T-cell (primary cell): ENCODE measurements at places on chromosomes 2 and 18.
A peak's percentile ranks its signal among the peaks of the same experiment; 100 is the strongest.

GRCh38 chr2:39290433-39290832, 46.7 kb upstream of the CDKL4 start:
- DNase-seq = no peak
- H3K36me3 ChIP-seq = no peaks in the 10 kb centered on the region
- no peak overlapping the region for H3K27ac ChIP-seq

- H3K27ac ChIP-seq = no peak overlapping the region
- H3K27me3 ChIP-seq = no peaks in the 10 kb centered on the region
- no peak for DNase-seq
Measured at GRCh38 chr2:185644828-185645227, 93.8 kb upstream of the FSIP2 start.

- DNase-seq = peak; percentile 16
- H3K27me3 ChIP-seq = no peaks in the 10 kb centered on the region
- peaks cover 13% of the 10 kb centered on the region for H3K4me1 ChIP-seq
- peak overlapping the region; percentile 69 for H3K4me3 ChIP-seq
- peak overlapping the region; percentile 54 for H3K27ac ChIP-seq
Measured at GRCh38 chr2:118089139-118089800, 999 bp downstream of the INSIG2 start.

DNA sequence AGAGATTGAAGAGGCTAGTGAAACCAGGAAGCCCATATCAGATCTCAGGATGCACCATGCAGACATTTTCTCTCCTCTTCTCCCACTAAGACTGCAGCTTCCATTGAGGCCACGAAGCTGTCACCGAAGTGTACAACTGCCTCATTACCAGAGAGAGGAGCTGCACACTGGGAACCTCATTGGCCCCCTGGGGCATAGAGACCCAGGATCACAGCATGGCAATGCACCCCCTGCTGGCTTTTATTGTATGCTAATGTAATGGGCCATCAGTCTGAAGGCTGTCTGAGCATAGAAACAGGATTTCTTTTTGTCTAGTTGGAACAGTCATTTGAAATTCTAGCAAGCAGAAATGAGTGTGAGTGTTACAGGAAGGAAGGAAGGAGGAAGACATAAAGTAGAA, 861.6 kb upstream of the CELF4 start:
- H3K4me1 ChIP-seq = no peaks in the 10 kb centered on the region
- H3K27me3 ChIP-seq = no peaks in the 10 kb centered on the region
- no peak for DNase-seq
- no peak overlapping the region for H3K4me3 ChIP-seq

DNA sequence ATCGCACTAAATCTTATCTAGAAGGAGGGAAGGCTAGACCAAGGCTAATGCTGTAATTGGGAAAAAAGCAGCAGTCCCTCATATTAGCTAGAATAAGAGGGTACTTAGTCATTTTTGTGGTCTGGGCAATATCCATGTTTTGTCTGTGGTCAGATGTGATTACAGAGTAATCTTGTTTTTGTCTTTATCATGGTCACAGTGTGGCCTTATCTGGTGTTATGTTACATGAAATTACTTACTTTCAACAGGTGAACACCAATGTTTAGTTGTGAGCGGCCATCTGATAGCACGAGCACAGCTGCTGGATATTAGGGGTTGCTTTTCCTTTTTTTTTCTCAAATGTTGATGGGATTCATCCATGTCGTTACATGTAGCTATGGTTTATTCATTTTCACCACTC, 23.7 kb upstream of the PLEKHM3 start:
- H3K27ac ChIP-seq = no peak overlapping the region
- no peak overlapping the region for H3K4me3 ChIP-seq
- H3K27me3 ChIP-seq = no peaks in the 10 kb centered on the region

DNA sequence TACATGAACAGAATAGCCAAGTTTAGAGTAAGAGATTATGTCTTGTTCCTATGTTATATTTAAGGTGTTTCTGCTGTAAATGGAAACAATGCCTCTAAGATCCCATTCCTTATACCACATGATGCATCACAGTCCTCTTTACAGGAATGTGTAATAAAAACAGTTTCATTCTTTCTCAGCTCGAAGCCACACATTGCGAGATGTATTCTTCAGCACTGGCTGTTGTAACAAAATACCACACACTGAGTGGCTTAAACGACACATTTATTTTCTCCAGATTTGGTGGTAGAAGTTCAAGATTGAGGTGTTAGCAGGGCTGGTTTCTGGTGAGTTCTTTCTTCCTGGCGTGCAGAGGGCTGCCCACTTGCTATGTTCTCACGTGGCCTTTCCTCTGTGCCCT, 246.2 kb downstream of the SOCS6 start:
- no peaks in the 10 kb centered on the region for H3K36me3 ChIP-seq
- H3K4me1 ChIP-seq = no peaks in the 10 kb centered on the region
- H3K27ac ChIP-seq = no peak overlapping the region
- H3K27me3 ChIP-seq = no peaks in the 10 kb centered on the region
- no peak overlapping the region for H3K4me3 ChIP-seq
- DNase-seq = no peak

DNA sequence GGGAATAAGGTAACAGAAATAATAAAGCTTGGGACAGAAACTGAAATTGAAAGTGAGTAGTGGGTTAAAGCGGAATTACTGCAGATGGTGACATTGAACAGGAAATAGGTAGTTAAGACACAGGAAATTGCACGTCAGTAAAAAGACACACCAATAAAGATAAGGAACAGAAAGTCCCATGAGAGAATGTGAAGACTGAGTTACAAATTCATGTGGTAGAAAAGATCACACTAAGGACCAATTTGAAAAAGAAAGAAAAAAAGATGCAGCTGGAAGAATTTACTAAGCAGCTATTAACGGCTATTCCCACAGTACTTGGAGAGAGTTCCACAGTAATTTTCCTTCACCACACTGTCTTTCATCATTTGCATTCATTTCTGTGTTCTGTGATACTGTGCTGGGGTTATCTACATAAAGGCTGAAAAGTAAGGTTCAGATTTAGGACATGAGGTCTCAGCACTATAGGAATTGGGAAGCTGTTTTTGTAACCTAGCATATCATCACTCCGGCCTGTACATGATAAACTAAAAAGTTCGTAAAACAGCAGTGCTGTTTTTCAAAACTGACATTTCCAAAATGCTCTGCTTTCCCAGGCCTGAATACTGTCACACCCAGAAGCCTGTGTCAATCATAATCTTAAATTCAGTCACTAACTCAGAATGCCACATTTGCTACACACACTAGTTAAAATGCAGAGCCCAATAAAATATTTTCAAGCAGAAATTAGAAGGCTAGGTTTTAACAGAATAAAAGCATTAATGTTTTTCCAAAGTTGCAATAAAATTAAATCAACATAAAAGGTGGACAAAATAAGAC, 42.9 kb downstream of the SRBD1 start:
- no peaks in the 10 kb centered on the region for H3K27me3 ChIP-seq
- H3K27ac ChIP-seq = peak overlapping the region; percentile 87
- H3K4me3 ChIP-seq = peak overlapping the region; percentile 38
- peaks cover 11% of the 10 kb centered on the region for H3K4me1 ChIP-seq
- no peaks in the 10 kb centered on the region for H3K36me3 ChIP-seq
- peak; percentile 21 for DNase-seq
